ENCODE measurements at places on chromosomes 6 and 20. TPM values are rescaled to one million over a fixed set of nuclear protein-coding genes. Genes with fewer than 3 reads are reported as not detected.

The SPINT4 gene
- not detected for polyA plus RNA-seq

The EEF1A2 gene
- 673 TPM for polyA plus RNA-seq

The PERP gene
- 1.0 TPM for polyA plus RNA-seq

The FAM184A gene
- 16.4 TPM for polyA plus RNA-seq

The ELOVL2 gene
- polyA plus RNA-seq = 2.9 TPM

The MBOAT1 gene
- polyA plus RNA-seq = 4.5 TPM

The CPNE1 gene
- polyA plus RNA-seq = 86.0 TPM

The RXRB gene
- polyA plus RNA-seq = 49.0 TPM

The COL12A1 gene
- polyA plus RNA-seq = 470 TPM

The HLA-G gene
- polyA plus RNA-seq = 1.4 TPM

The TRIM15 gene
- polyA plus RNA-seq = not detected

The TFAP2A gene
- polyA plus RNA-seq = 0.50 TPM

The TREML4 gene
- polyA plus RNA-seq = not detected

The CLVS2 gene
- polyA plus RNA-seq = 0.84 TPM

The ALDH8A1 gene
- 3.1 TPM for polyA plus RNA-seq

The GABRR1 gene
- polyA plus RNA-seq = 1.1 TPM

The ADGRB3 gene
- polyA plus RNA-seq = 0.54 TPM

The LY6G6F gene
- polyA plus RNA-seq = not detected

The CST2 gene
- not detected for polyA plus RNA-seq

The TGM3 gene
- 0.26 TPM for polyA plus RNA-seq

The CTCFL gene
- 0.16 TPM for polyA plus RNA-seq

The FARS2 gene
- polyA plus RNA-seq = 12.2 TPM

The PTCRA gene
- not detected for polyA plus RNA-seq

The PDYN gene
- not detected for polyA plus RNA-seq

The C6orf52 gene
- polyA plus RNA-seq = 1.9 TPM

The NDUFAF5 gene
- polyA plus RNA-seq = 24.0 TPM

The ISM1 gene
- polyA plus RNA-seq = 4.5 TPM

The PGBD1 gene
- 5.7 TPM for polyA plus RNA-seq

The SMOC2 gene
- polyA plus RNA-seq = 121 TPM

The EPHA7 gene
- polyA plus RNA-seq = 5.5 TPM

The NRSN1 gene
- polyA plus RNA-seq = not detected

Measured in muscle of back (tissue), 13 donors.